Cardiac muscle cell (in vitro differentiated cells and primary cell): ENCODE measurements at places on chromosomes 5 and 9. TPM values are rescaled to one million over a fixed set of nuclear protein-coding genes. Genes with fewer than 3 reads are reported as not detected.
A peak's percentile ranks its signal among the peaks of the same experiment; 100 is the strongest.

DNA sequence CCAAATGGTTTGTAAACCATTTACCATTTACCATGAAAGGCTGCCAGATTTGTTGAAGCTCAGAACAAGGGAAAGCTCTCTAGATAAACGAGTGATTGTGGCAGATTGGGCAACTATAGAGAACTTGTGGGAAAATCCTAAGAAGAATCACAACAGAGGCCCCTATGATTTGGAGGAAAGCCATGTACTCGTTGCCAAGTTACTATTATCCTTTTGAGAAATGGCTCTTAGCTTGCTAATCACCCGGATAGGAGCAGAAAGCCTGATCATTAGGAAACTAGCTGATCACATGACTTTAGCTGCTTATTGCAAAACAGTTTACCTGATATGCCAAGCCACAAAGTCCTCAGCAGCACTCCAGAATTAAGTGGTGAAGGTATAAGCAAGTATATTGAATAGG, 23.5 kb upstream of the ATG10 start:
- peak; percentile 86 for DNase-seq

BSPRY gene
- 0.32 and 1.2 TPM in 2 replicates for total RNA-seq

- DNase-seq = no peak
Measured at GRCh38 chr5:121698690-121699089, 153.0 kb upstream of the FTMT start.

- DNase-seq = no peak
Measured at GRCh38 chr5:85921590-85921989, 696.2 kb upstream of the COX7C start.

- no peak for DNase-seq
Measured at GRCh38 chr9:96399325-96399633, 15.8 kb upstream of the SLC35D2 start.

DNA sequence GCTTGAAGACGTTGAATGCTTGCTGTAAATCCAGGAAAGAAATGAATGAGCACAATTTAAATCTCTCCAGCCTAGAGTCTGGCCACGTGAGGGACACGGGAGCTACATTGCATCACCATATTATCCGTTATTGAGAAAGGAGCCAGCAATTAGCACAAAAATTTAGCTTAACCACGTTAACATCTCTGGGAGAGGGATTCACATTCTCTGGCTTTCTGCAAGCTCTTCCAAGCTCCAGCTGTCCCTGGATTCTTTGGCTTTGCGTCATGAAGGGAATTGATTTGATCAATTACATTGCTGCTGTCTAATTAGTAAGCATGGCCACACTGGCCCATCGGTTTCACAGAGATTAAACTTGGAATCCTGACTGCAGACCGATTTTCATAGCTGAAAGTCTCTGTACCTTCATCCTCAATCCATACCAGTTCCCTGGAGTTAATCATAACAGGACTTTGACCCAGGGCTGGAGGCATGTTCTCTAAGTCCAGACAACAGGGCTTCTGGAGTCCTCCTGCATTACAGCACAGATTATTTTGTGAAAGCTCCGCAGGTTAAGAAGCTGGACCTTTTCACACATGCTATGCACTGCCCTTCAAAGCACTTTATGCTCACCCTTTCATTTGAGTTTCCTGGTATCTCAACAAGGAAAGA, 31.6 kb downstream of the ADRA1B start:
- DNase-seq = no peak

DNA sequence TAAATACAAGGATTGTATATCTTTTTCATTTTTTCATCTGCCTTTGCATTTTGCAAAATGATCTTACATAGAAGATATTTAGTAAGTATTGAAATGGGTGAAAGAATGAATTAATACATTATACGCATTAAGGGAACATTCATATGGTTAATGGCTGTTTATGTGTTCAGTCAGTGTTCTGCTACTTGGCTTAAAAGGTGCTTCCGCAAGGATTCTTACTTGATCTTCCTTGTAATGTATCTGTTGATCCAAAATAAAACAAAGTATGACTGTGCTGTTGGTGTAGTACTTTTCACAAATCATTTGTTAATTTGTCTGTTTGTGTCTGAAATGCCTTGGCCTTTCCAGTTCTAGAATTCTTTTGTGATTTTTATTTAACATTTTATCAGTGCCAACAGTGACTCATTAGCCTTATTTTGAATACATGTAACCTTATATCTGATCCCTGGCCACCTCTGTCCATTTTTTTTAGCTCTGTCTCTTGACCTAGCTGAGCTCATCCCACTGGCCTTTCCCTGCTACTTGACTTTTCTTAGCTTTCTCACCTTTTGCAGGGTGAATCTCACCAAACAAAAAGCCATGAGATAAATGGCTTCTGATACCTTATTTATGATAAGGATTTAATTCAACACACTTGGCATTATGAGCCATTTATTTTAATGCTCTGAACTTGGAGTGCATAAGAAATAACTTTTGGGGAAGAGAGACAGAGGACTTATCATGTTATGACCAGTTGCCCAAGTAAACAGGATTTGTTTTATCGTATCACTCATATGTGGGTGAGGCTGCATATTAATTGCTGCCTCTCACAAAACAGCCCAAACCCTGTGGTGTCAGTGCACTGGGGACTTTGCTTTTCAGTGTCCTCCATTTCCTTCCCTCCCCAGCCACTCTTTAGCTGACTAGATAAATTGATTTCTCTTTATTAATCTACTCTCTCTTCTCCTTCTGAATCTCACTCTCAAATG, 340.3 kb downstream of the KDM4C start:
- DNase-seq = peak; percentile 10

- DNase-seq = no peak
Measured at GRCh38 chr5:43362725-43363435, 49.3 kb downstream of the CCL28 start.

SPAAR gene
- total RNA-seq = 0.07 and 0.09 TPM in 2 replicates

DNA sequence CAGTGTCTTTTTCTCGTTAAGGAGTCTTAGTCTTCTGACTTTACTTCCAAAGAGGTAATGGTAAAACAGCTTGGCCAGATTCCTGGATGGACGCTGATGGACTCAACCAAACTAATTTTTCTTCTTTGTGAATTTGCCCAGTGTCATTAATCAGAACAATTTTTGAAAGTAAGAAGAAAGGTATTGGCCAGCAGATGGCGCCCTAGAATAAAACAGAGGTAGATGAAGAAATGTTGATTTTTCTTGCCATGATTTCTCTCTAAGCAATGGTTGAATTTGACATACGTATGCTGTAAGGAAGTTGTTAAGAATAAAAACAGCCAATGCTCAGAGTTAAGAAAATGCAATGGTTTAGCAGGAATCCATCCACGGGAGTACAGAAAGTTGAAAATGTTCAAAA, 500.0 kb downstream of the DIRAS2 start:
- DNase-seq = peak; percentile 62
